ENCODE measurements at places on chromosomes 7 and 10. TPM values are rescaled to one million over a fixed set of nuclear protein-coding genes. Genes with fewer than 3 reads are reported as not detected.

AKR1C1 gene
- total RNA-seq = 23.3 TPM

CLDN4 gene
- 345 TPM for total RNA-seq

HPS6 gene
- 29.9 TPM for total RNA-seq

TEX36 gene
- total RNA-seq = not detected

MRLN gene
- not detected for total RNA-seq

DNA sequence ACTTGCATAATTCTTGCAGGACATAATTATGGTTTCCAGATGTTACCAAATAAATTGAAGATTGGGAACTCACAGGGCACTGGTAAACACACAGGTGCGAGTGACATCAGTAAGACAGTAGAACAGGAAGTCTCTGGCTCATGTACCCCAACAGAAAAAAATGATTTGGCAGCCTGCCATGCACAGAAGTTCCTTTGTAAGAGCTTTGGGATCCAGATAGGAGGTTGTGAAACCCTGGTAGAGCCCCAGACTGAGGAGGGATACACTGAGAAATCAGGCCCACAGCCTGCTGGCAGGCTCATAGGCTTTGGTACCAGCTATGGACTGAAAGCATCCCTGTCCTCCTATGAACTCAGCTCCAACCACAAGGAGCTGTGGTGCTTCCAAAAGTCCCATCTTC lies 118.0 kb downstream of the COBL start:
- DNase-seq = no peak

DNA sequence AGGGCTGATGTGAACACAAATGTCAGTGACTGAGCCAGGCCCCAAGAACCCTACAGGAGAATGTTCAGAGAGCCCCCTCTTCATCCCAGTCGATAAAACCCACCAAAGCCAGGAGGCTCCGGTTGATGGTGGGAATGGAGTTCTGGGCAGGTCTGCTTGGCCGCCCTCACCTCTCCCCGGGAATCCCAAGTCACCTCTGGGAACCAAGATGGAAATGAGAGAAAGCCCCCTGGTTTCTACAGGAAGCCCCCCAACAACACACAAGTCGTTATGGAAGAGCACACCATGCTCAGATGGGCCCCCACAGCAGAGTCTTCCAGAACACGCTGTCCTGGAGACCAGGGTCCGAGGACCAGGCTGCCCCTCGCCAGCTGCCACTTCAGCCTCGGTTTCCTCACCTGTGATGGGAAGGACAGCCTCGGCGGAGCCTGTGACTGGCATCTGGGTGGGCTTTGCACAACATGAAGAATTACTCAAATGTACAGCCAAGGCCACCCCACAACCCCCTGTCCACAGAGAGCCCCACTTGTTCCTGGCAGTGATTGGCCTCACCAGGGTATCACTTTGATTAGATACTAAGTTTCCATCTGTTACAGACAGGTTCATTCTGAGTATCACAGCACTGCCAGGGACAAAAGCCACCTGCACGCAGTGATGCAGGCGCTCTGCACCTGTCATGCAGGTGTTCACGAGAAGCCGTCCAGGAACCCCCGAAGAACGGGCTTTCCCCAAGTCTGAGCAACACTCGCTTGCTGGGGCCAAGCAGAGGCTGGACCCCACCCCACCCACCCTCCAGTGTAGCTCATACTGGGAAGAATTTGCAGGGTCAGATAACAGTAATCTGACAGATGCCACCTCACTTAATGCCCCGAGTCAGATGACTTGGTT lies 57.6 kb downstream of the MKI67 start:
- peak; percentile 50 for DNase-seq

- DNase-seq = no peak
These were observed 11.5 kb upstream of the KLRG2 start for GRCh38 chr7:139494835-139495579.

DNA sequence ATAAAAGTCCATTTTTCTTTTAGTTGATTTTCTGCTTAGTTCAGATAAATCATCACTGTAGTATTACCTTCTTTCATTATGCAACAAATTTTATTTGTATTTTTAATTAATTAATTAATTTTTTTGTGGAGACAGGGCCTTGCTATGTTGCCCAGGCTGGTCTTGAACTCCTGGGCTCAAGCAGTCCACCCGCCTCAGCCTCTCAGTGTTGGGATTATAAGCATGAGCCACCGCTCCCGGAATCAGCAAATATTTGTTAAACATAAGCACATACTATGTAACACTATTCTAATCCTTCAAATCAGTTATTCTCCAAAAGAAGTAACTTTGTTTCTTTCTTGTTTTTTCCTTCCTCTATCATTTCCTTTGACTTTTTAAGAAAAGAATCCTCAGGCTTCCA lies 584.8 kb upstream of the ANKRD30A start:
- no peak for DNase-seq

- no peak for DNase-seq
These were observed 66.5 kb downstream of the ANLN start for GRCh38 chr7:36456138-36456537.

DNA sequence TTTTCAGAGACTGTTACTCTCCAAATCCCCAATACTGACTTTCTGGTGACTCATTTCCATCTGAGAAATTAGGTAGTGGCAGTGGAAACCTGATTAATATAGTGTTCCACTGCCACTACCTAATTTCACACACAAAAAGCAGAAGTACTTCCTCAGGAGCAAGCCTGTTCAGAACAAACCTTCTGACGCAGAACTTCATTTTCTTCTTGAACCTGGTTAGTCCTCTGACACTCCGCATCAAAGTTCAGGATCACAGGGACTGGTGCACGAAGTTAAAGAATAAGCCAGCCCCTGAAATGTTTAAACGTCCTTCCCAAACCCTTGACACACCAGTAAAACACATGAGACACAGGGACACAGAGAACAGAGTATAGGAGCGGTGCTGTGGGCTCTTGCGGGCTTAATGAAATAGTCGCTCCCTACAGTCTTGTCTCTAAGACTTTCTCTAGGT lies 4.4 kb downstream of the WDR91 start:
- DNase-seq = no peak

- no peak for DNase-seq
These were observed 689 bp upstream of the GTPBP4 start for GRCh38 chr10:987620-987869.
